Left kidney (tissue), 8 donors: ENCODE measurements at places on chromosomes 12 and 14. TPM values are rescaled to one million over a fixed set of nuclear protein-coding genes. Genes with fewer than 3 reads are reported as not detected.

Gene FAM90A1
- polyA plus RNA-seq: 3.8 TPM

GRCh38 chr14:61581340-61581739, 114.0 kb upstream of the HIF1A start:
- no peak for DNase-seq

GRCh38 chr14:65849558-65849957, 437.0 kb downstream of the FUT8 start:
- no peak for DNase-seq

Gene RPGRIP1
- polyA plus RNA-seq: 0.58 TPM

DNA sequence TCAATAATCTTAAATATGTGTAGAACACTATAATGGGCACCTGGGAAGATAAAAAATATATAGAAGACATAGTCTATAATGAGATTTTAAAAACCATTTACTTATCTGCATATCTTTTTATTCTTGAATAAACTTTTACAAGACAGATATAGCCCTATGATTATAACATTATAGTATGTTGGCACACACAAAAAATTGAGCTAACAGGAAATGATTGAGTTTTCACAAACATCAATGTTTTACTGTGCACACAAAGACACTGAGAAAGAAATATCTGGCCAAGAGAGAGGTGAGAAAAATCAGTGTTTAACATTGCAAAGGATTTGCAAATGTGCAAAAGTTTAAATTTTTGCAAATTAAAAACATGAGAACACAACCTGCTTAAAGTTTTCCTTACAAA, 124.3 kb downstream of the BBS10 start:
- no peak for DNase-seq

GRCh38 chr14:39491134-39491571, 58.9 kb upstream of the FBXO33 start:
- peak; percentile 61 for DNase-seq

DNA sequence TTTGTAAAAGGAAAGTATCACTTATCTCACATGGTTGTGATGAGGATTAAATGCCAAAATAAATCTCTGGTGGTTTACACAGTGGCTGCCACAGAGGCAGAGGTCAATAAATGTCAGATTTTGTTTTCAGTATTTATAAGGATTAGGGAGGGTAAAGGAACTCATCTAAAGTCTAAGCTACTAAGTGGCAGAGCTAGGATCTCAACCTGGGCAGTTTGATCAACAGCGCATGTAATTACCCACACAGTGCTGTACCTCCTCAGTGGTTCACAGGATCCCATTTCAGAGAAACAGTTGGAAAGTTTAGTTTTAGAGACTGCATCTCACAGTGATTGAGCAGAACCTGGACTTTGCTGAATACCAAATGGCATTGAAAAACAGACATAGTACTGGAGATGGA, 44.9 kb upstream of the RIC8B start:
- peak; percentile 30 for DNase-seq

DNA sequence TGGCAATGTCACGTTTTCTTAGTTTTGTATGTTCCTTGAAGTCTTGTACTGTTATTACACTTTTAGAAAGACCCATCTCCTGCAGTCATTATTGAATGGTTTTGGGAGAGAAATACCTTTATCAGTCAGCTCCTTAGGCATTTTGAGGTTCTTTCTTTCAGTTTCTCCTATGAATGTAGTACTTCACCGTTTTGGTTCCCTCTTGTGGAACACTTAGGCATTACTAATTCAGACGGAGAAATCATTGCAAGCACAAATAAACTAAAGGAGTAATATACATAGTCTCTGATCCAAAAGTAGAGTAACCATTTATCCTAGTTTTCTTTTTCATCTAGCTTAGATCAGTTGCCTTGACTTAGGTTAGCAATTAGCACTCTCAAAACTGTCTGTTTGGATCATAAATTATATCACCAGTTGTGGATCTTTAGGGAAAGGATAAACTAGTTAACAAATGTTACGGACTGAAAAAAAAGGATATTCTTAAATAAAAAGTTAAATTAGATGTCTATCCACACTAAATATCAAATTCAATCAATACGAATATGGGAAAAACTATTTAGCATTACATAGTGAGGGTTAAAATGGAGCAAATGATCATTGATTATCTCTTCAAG, 1538.3 kb upstream of the SEL1L start:
- no peak for DNase-seq
